Hepatocyte (in vitro differentiated cells): ENCODE measurements at places on chromosomes 11 and 22. TPM values are rescaled to one million over a fixed set of nuclear protein-coding genes. Genes with fewer than 3 reads are reported as not detected.
A peak's percentile ranks its signal among the peaks of the same experiment; 100 is the strongest.

Gene PKDREJ
- total RNA-seq, result 0.16 TPM in 1 of 2 replicates, not detected in the other

Gene DEPDC7
- 21.3 and 21.5 TPM in 2 replicates for total RNA-seq

Gene CHADL
- total RNA-seq, result 1.00 and 4.5 TPM in 2 replicates

Gene CDHR5
- total RNA-seq, result 91.5 and 114 TPM in 2 replicates

Gene NUDT22
- total RNA-seq, result 42.9 and 49.5 TPM in 2 replicates

Gene C11orf42
- total RNA-seq, result not detected in 2 replicates

Gene SLC22A6
- total RNA-seq, result not detected in 2 replicates

Gene TEX54
- total RNA-seq, result not detected in 2 replicates

Gene IGSF22
- 0.08 TPM in 1 of 2 replicates, not detected in the other for total RNA-seq

Gene OR6A2
- total RNA-seq, result 0.08 and 0.20 TPM in 2 replicates

DNA sequence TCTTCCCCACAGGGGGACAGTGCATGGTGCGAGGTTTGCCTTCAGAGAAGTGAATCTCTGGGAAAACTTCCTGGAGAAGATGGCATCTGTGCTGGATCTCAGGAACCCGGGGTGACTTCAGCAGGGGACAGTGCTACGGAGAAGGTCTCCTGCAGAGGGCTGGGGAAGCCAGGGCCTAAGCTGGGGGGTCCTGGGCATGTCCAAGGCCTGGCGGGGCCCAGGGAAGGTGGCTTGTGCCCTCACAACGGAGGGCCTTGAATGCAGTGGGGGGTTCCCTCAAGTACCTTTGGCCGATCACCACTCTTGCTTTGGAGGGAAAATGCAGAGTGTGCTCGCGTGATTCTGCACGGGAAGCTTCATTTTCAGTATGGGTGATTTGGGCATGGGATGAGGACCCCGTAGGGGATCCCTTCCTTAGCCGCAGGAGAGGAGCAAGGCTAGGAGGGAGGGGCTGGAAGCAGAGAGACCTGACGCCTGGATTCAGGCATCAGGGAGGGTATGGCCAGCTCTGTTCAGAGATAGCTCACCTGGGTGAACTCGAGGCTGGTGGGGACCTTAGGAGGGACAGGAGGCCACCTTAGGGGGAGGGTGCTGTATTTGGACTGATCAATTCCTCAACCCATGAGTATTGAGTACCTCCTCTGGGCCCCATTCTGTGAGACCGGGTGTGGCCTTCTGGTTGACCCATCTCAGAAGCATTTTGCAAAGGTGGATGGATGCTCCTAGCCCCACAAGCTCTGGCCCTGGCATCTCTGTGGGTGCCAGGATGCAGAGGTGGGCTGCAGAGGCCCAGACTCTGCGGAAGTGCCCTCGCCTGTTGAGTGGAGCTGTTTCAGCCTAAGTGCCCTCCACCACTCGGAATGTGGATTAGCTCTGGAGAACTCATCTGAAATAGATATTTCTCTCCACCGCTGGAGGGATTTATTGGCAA lies 529.4 kb downstream of the TBC1D22A start:
- no peak overlapping the region for H3K27ac ChIP-seq
- no peaks in the 10 kb centered on the region for H3K27me3 ChIP-seq
- H3K36me3 ChIP-seq, result no peaks in the 10 kb centered on the region

DNA sequence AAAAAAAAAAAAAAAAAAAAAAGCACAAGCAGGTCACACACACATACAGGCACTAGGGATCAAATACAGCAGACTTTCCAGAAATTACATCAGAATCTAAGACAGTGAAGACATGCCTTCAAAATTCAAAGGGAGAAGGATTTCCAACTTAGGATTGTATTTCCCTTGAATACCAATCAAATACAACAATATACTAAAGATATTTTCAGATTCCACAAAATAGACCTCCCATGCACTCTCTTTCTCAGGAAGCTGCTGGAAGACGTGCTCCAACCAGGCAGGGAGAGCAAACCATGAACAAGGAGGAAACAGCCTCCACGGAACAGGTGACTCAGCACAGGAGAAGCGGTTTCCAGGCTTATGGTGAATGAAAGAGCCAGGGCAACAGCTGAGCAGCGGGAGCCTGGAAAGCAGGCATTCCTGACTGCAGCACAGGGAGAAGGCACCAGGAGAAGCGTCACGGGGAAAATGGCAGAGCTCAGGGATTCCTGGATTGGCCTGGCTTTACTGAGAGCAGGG lies 32.0 kb downstream of the TMEM184B start:
- H3K4me1 ChIP-seq, result peaks cover 31% of the 10 kb centered on the region
- H3K27ac ChIP-seq, result peak overlapping the region; percentile 90
- H3K4me3 ChIP-seq, result no peak overlapping the region
- no peaks in the 10 kb centered on the region for H3K36me3 ChIP-seq
- H3K27me3 ChIP-seq, result no peaks in the 10 kb centered on the region

DNA sequence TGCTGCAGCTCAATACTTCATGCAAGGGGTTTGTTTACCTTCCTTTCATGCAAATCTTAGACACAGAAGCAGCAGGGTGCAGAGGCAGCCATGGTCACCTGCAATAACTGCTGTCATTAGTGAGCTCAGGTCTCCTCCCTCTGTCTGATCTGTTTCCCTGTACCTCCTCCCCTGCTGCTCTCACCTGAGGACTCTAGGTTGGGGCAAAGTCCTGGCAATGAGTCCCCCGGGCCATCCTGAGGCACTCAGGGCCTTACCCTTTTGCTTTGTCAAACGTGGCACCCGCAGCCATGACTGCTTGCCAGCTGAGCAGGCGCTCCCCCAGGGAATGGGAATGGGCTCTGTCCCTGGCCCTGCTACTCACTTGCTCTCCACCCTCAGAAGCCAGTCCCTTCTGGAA lies 3.9 kb downstream of the LRRC10B start:
- no peaks in the 10 kb centered on the region for H3K36me3 ChIP-seq
- no peak overlapping the region for H3K27ac ChIP-seq
- H3K27me3 ChIP-seq, result peaks cover 9% of the 10 kb centered on the region
- peak; percentile 64 for DNase-seq

GRCh38 chr11:12362857-12363256 lies 14.5 kb upstream of the PARVA start:
- H3K27me3 ChIP-seq, result no peaks in the 10 kb centered on the region
- no peak overlapping the region for H3K27ac ChIP-seq
- H3K4me1 ChIP-seq, result peaks cover 45% of the 10 kb centered on the region
- no peaks in the 10 kb centered on the region for H3K36me3 ChIP-seq

GRCh38 chr22:24751518-24751917 lies 23.0 kb downstream of the PIWIL3 start:
- no peaks in the 10 kb centered on the region for H3K36me3 ChIP-seq
- no peak overlapping the region for H3K27ac ChIP-seq
- no peak overlapping the region for H3K4me3 ChIP-seq

DNA sequence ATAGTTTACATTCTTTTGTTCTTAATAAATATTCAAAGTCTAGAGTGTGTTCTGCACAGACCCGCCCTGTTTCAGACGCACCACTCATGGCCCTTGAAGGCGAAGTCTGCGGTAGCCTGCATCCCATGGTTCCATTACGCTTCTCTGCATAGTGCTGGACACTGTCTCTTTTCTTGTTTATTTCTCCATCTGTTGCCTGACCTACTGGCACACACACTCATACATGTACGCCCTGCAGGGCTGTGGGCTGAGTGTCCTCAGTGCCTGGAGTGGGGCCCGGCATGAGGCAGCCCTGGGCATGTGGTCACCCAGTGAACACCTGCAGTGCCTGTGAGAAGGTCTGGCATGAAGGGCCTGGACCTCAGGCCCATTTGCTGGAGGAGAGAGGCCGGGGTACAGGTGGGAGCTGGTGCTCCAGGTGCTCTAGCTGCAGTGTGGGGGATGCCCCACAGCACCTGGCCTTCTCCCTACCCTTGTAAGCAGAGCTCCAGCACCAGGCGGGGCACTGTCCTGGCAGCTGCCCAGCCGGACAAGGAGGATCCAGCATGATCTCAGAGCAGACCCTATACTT lies 404.1 kb downstream of the TBC1D22A start:
- H3K27me3 ChIP-seq, result no peaks in the 10 kb centered on the region
- no peaks in the 10 kb centered on the region for H3K4me1 ChIP-seq
- no peak overlapping the region for H3K4me3 ChIP-seq
- no peak for DNase-seq

- H3K36me3 ChIP-seq, result no peaks in the 10 kb centered on the region
- no peak overlapping the region for H3K4me3 ChIP-seq
- DNase-seq, result no peak
- H3K27me3 ChIP-seq, result peaks cover 6% of the 10 kb centered on the region
Measured at GRCh38 chr22:37098976-37099591, 10.4 kb downstream of the TMPRSS6 start.

DNA sequence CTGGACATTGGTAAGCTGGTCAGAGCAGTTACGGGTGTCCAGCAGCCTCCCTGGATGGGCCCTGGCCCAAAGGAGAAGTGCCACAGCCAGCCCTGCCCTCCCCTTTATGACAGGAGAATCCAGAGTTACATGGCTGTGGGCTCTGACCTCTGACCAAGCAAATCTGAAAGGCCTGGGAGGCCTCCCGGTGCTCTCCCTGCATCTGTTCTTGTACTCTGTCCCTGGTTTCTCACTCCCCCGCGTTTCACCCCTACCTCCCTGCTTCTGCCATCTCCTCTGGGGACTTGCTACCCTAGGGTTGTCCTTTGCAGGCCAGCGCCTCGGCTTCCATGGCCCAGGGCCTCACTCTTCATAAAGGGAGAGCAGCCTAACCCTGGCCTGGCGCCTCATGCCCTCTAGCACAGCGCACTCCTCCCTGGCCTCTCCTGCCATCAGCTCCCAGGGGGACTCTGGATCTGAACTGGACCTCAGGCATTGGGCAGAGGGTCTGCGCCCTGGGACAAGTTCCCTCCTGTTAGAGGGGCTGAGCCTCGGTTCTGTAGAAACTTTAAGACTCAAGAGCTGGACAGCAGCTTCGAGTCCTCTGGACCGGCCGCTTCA lies 10.7 kb downstream of the PICK1 start:
- H3K27me3 ChIP-seq, result no peaks in the 10 kb centered on the region
- no peaks in the 10 kb centered on the region for H3K36me3 ChIP-seq
- peaks cover 8% of the 10 kb centered on the region for H3K4me1 ChIP-seq
- no peak overlapping the region for H3K27ac ChIP-seq
- no peak for DNase-seq

DNA sequence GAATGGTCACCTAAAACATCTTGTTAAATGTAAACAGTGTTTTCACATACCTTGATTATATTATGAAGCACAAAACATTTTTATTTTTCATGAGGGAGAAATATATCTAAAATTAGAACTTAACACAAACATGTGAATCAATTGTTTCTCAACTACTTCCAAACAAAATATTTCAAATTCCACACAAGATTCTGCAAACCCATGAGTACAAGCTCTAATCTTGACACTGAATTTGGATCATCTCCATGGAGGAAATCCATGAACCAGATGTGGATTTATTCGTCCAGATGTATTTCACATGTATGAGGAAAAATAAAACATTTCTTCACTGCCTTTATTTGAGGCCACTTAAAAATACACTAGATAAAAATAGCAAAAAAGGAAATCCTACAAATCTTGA lies 184.2 kb downstream of the SBF2 start:
- no peaks in the 10 kb centered on the region for H3K36me3 ChIP-seq
- no peak overlapping the region for H3K4me3 ChIP-seq
- DNase-seq, result no peak
- no peaks in the 10 kb centered on the region for H3K4me1 ChIP-seq
- H3K27ac ChIP-seq, result no peak overlapping the region
- H3K27me3 ChIP-seq, result no peaks in the 10 kb centered on the region

- no peak overlapping the region for H3K4me3 ChIP-seq
- peaks cover 16% of the 10 kb centered on the region for H3K4me1 ChIP-seq
- no peaks in the 10 kb centered on the region for H3K27me3 ChIP-seq
- H3K36me3 ChIP-seq, result no peaks in the 10 kb centered on the region
Measured at GRCh38 chr11:91800208-91800914, 424.3 kb upstream of the FAT3 start.

GRCh38 chr11:43747130-43747802 lies 66.7 kb downstream of the HSD17B12 start:
- H3K4me3 ChIP-seq, result no peak overlapping the region
- DNase-seq, result peak; percentile 26
- peak overlapping the region; percentile 75 for H3K27ac ChIP-seq
- H3K27me3 ChIP-seq, result no peaks in the 10 kb centered on the region

- no peak for DNase-seq
- peaks cover 22% of the 10 kb centered on the region for H3K27me3 ChIP-seq
- no peaks in the 10 kb centered on the region for H3K4me1 ChIP-seq
- H3K27ac ChIP-seq, result no peak overlapping the region
- H3K36me3 ChIP-seq, result no peaks in the 10 kb centered on the region
Measured at GRCh38 chr11:31856248-31856647, 45.1 kb upstream of the PAX6 start.

- no peaks in the 10 kb centered on the region for H3K4me1 ChIP-seq
- no peak for DNase-seq
- H3K27me3 ChIP-seq, result no peaks in the 10 kb centered on the region
- H3K27ac ChIP-seq, result no peak overlapping the region
- H3K36me3 ChIP-seq, result no peaks in the 10 kb centered on the region
- H3K4me3 ChIP-seq, result no peak overlapping the region
Measured at GRCh38 chr22:42247596-42247995, 22.9 kb downstream of the TCF20 start.

- H3K4me3 ChIP-seq, result no peak overlapping the region
- DNase-seq, result no peak
- no peaks in the 10 kb centered on the region for H3K4me1 ChIP-seq
- peaks cover 4% of the 10 kb centered on the region for H3K27me3 ChIP-seq
- H3K36me3 ChIP-seq, result no peaks in the 10 kb centered on the region
Measured at GRCh38 chr11:76673176-76674142, 2.9 kb upstream of the LRRC32 start.

DNA sequence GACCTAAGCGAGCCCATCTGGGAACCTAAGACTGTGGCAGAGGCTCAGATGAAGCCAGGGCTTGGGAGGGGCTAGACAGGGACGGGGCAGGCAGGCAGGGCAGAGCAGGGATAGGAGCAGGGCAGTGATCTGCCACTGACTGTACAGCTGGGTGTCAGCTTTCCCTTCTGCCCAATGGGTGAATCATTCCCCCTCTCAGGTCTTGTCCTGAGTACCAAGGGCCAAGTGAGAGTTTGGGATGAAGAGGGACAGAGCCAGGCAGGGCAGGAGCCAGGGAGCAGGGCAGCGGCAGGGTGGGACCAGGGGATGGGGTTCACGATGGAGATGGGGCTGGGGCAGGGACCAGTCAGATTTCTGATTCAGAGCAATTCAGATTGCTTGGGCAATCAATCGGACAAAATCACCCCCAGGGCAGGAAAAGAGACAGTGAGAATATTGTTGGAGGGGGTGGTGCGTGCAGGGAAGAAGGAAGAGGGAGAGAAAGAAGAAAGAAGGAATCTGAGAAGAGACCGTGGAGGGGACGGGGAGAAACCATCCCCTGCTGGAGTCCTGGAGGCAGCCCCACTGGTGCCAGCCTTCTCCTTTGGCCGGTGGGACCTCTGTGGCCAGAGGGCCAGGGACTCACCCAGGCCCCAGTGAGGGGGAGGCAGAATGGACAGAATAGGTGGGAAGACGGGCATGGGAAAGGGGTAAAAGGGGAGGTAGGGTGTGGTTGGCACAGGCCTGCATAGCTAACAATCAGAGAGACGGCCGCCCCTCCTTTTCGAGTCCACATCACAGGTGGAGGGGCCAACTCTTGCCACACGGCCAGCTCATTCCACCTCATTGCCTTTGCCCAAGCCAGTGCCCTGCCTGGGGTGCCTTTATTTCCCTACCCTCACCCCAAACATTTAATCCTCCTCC lies 47.2 kb downstream of the CYTH4 start:
- no peak for DNase-seq
- peaks cover 44% of the 10 kb centered on the region for H3K27me3 ChIP-seq
- no peak overlapping the region for H3K4me3 ChIP-seq
- no peak overlapping the region for H3K27ac ChIP-seq
- no peaks in the 10 kb centered on the region for H3K36me3 ChIP-seq
- H3K4me1 ChIP-seq, result peaks cover 21% of the 10 kb centered on the region
